ENCODE measurements at places on chromosomes 1 and 21. TPM values are rescaled to one million over a fixed set of nuclear protein-coding genes. Genes with fewer than 3 reads are reported as not detected.

KRTAP10-4 gene
- total RNA-seq = not detected

SELP gene
- total RNA-seq = 1.4 TPM

CYYR1 gene
- under 0.01 TPM for total RNA-seq

DCST2 gene
- not detected for total RNA-seq

ADAMTS5 gene
- 3.8 TPM for total RNA-seq

MYOG gene
- not detected for total RNA-seq

BTBD8 gene
- 2.9 TPM for total RNA-seq

PER3 gene
- 2.9 TPM for total RNA-seq

CALML6 gene
- total RNA-seq = 0.19 TPM

ECM1 gene
- total RNA-seq = 13.8 TPM

CYP4X1 gene
- under 0.01 TPM for total RNA-seq

FAM177B gene
- total RNA-seq = not detected

TLCD4 gene
- 0.85 TPM for total RNA-seq

RNU1-4 gene
- total RNA-seq = under 0.01 TPM

IARS2 gene
- total RNA-seq = 83.4 TPM

Data from regular cardiac myocyte (primary cell).